Activated CD4-positive, alpha-beta T cell treated with anti-CD3 and anti-CD28 coated beads for 24 hours (primary cell): ENCODE measurements at places on chromosomes 5 and 9.

DNA sequence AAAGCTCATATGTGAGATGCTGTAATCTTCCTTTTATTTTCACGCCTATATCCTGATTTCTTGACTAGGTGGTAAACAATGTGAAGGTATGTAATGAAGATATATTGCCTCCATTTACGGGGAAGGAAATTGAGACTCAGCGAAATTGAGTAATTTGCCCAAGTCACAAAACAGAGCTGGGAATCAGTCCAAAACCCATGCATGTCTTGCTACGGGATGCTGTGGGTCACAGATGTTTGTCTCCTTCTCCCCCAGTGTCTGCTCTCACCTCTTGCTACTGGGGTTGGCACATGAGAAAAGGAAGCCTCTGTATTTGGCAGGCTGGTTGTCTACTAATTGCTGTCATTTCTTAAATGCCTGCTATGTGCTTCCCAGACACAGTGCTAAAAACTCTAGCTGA is 53.7 kb upstream of the TEX48 start:
- DNase-seq, result no peak

DNA sequence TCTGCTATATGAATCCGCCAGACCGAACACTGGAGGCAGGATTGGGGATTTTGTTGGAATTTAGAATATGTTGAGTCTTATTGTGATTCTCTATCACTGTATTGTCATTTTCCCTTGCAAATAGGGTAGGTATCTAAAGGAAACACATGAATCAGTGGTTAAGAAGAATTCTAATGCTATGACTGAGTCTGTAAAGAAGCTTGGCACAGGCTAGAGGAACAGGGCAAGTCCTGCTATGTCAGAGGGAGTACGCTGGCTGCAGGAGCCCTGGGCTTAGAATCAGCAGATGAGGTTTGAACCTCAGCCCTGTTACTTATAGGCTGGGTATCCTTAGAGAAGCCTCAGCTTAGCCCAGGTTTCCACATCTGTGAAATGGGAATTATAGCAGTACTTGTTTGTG is 198.1 kb downstream of the NR3C1 start:
- DNase-seq, result no peak

DNA sequence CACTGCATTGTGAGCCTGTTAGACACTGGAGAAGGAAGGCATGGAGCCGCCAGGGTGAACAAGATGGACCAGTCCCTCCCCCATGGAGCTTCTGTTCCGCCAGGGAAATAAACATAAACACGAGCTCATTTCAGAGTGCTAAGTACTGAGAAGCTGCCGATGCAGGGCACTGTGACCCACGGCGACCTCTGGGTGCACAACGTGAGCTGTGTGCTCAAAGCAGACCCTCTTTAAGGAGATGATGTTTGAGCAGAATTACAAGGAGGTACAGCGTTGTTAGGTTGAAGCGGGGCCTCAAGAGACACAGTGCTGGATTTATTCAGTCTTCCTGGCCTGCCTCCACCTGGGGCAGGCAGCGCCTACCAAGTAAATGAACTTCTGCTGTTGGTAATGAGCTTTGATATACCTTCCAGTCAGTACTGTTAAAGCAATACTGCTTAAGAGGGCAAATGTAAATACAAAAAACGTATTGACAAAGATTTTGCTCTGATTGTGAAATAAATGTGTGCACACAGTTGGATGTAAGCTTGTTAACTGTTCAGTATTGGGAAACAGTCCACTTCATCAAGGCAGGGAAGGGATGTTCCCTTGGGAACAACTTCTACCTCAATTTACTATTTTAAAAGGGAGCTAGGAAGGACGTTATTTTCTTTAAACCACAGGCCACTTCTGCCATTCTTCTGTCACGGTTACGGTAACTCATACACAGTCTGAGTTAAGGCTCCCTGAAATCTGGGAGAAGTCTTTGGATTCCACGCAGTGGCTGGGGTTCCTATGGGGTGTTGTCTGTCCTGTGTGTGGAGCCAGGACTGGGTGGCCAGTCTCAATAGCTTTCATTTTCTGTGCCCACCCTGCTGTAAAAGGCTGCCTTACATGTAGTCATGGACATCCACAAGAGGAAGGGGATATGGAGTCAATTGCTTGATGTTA is 48.9 kb upstream of the DMRT1 start:
- no peak for DNase-seq

DNA sequence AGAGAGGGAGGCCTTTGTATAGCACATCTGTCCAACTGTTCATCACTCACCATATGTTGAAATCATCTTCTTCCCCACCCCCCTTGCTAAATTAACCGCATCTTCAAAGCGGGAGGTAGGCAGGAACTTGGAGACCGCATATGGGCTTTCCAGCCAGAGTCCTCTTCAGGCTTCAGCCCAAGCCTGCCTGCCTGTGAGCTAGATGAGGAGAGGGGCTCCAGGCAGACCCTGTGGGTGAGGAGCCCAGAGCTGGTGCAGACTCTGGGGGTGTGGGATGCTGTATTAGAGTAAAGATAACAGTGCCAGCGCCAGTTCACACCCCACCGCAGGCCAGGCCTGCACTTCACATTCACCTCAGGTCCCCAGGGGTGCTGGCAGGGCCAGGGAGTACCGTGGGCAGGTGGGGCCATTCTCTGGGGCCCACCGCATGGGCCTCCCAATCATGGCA is 16.2 kb downstream of the PRRC2B start:
- no peak for DNase-seq

- DNase-seq, result no peak
Measured at GRCh38 chr5:13278811-13279210, 665.7 kb downstream of the DNAH5 start.

GRCh38 chr9:134678666-134679443 is 37.3 kb downstream of the COL5A1 start:
- DNase-seq, result no peak

DNA sequence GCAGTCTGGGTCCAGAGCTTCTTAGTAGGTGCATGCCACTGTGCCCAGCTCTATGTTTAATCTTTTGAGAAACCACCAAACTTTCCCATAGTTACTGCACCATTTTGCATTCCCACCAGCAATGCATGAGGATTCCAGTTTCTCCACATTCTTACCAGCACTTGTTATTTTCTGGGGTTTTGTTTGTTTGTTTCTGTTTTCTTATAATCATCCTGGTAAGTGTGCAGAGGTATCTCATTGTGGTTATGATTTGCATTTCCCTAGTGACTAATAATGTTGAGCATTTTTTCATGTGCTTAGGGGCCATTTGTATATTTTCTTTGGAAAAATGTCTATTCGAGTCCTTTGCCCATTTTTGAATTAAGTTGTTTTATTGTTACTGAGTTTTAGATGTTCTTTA is 11.4 kb downstream of the FOXE1 start:
- DNase-seq, result no peak

DNA sequence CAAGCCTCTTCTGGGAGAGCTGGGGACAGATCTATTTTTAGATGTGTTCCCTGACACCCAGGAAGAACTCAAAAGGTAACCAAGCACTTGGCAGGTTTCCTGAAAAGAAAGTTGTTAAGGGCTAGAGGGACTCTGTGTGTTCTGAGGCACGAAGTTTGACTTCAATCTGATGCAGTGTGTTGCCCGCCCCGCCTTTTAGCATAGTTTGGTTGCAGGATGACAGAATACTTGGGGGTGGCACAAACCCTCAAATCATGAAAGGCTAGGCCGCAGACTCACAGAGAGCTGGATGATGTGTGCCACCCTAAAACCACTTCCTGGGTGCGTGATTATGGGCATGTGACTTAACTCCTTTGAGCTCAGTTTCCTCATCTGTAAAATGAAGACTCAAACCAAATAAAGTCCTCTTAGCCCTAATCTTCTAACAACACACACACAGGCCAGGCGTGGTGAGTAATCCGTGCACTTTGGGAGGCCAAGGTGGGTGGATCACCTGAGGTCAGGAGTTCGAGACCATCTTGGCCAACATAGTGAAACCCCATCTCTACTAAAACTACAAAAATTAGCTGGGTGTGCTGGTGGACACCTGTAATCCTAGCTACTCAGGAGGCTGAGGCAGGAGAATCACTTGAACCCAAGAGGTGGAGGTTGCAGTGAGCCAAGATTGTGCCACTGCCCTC is 12.8 kb upstream of the NDFIP1 start:
- peak; percentile 66 for DNase-seq

DNA sequence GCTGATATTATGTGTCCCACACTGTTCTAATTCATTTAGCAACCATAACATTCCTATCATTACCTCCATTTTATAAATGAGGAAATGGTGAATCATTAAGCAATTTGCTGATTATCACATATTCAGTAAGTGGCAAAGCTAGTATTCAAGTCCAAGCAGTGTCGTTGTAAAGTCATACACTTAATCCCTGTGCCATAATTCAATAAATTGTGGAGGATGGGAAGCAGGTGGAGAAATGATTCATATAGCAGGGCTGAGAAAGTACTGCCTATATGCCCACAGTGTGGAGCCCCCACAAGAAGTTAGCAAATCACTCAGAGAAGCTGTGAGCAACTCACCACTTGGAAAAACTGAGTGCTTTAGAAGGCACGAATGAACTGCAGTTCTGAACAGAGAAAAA is 691.0 kb downstream of the PTPRD start:
- no peak for DNase-seq

DNA sequence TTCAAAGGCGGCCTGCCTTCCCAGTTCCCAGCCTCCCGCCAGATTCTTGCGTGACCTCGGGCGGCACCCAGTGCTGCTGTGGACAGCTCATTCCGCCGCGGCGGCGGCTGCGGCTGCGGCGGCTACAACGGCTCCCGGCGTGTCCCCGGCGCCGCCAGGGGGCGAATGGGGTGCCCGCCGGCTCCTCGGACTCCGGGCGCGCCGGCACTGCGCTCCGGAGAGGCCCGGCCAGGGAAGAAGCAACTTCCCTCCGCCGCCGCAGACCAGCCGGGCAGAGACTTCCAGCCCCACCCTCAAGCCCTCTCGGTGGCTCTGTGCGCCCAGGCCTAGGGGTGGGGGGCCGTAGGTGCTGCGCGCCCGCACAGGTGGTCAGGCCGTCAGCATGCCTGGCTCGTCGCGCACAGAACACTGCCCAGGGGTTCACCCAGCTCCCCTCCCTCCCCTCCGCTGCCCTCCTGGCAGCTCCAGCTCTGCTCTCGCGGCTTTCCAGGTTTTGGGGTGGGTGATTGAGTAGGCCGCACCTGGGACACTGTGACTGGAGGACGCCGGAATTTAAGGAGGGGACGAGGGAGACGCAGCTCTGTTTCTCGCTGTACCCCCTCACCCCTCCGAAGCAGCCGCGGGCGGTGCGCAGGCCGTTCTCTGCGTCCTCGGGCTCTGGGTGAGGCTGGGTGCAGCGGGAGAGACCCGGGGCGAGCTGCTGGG is 20.2 kb downstream of the IGIP start:
- DNase-seq, result peak; percentile 39

- no peak for DNase-seq
Measured at GRCh38 chr9:114202849-114203248, 47.5 kb downstream of the COL27A1 start.

GRCh38 chr9:107269254-107269653 is 13.8 kb upstream of the RAD23B start:
- no peak for DNase-seq

GRCh38 chr5:31366941-31367340 is 165.0 kb downstream of the DROSHA start:
- DNase-seq, result no peak

GRCh38 chr9:81492710-81493447 is 196.5 kb downstream of the TLE1 start:
- no peak for DNase-seq

DNA sequence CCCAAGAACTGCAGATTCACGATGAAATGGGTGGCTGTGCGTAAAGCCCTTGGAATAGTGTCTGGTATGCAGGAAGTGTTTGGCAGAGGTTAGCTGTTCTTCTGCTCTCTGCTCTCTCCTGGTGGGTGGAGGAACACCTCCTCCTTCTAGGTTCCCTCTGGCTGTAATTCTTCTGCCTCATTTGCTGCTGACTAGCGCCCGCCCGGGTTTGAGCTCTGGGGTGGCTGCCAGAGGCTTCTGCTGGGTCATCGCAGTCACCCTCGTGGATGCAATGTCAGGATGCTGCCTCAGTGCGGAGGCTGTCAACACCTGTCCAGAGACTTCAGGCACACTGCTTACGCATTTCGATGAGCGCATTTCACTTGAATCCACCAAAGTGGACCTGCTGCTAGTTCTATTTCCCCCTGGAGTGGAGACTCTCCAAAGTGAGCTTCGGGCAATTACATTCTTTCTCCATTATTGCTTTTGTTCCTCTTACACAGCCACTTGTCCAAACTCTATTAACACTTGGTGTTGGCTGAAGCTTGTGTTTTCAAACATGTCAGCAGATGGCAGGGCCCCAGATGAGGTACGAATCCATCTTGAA is 11.7 kb downstream of the DOCK2 start:
- DNase-seq, result no peak

GRCh38 chr5:134642931-134643530 is 5.6 kb upstream of the SEC24A start:
- no peak for DNase-seq

GRCh38 chr9:114193090-114193489 is 37.8 kb downstream of the COL27A1 start:
- DNase-seq, result no peak

- no peak for DNase-seq
Measured at GRCh38 chr9:84669013-84669287, 579 bp upstream of the NTRK2 start.

GRCh38 chr5:124054564-124054963 is 542.6 kb downstream of the CSNK1G3 start:
- DNase-seq, result no peak

- DNase-seq, result no peak
Measured at GRCh38 chr9:126652140-126652582, 38.4 kb downstream of the LMX1B start.

DNA sequence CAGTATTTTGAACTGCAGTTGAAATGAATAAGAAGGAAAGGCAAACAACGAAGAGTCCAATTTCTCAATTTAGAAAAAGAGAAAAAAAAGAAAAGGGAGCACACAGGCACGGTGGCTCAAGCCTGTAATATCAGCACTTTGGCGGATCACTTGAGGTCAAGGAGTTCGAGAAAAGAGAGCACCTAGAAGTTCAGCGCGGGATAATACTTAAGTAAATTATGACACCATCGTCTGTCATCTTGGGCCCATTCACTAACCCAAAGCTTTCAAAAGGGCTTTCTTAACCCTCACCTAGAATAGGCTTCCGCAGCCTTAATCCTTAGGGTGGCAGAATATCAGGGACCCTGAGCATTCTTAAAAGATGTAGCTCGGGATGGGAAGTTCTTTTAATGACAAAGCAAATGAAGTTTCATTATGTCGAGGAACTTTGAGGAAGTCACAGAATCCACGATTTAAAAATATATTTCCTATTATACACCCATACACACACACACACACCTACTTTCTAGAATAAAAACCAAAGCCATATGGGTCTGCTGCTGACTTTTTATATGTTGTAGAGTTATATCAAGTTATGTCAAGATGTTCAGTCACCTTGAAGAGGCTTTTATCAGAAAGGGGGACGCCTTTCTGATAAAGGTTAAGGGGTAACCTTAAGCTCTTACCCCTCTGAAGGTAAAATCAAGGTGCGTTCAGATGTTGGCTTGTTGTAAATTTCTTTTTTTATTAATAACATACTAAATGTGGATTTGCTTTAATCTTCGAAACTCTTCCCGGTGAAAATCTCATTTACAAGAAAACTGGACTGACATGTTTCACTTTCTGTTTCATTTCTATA is 602 bp upstream of the CD274 start:
- DNase-seq, result no peak

GRCh38 chr5:172458976-172459782 is 4.9 kb upstream of the SH3PXD2B start:
- no peak for DNase-seq

GRCh38 chr9:6708732-6709131 is 49.0 kb upstream of the KDM4C start:
- DNase-seq, result no peak
